ENCODE measurements at places on chromosomes 1 and 21.
A peak's percentile ranks its signal among the peaks of the same experiment; 100 is the strongest.

DNA sequence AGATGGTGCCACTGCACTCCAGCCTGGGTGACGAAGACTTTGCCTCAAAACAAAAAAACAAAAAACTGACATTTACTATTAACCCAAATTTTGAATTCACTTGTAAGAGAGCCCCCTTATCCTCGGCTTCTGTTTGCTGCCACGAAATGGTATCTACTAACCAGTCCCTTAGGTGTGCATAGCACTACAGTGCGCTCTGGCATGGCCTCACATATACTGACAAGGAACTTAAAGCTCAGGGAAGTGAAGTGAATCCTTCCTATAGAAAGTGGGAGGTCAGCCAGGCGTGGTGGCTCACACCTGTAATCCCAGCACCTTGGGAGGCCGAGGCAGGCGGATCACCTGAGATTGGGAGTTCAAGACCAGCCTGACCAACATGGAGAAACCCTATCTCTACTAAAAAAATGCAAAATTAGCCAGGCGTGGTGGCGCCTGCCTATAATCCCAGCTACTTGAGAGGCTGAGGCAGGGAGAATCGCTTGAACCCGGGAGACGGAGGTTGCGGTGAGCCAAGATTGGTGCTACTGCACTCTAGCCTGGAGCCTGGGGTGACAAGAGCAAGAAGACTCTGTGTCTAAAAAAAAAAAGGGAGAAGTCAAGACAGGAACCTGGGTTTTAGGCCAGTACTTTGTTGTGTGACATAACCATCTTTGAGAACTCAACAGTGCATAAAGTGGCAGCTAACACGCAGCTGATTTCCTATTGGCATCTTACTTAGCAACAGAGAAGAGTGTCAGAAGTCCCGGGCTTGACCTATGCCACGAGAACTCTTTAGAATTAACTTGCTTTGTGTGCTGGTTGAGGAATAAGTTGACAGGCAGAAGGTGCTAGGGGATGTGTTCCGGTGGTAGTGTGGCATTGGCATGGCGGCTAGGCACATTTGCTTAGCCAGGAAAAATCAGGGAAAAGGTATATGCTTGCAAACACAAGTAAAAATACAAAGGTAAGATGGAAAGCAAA lies 16.8 kb downstream of the ERRFI1 start:
- DNase-seq = no peak

- DNase-seq = no peak
Measured at GRCh38 chr1:168867941-168868634, 139.1 kb upstream of the DPT start.

- no peak for DNase-seq
Measured at GRCh38 chr1:94599095-94599813, 57.7 kb upstream of the F3 start.

DNA sequence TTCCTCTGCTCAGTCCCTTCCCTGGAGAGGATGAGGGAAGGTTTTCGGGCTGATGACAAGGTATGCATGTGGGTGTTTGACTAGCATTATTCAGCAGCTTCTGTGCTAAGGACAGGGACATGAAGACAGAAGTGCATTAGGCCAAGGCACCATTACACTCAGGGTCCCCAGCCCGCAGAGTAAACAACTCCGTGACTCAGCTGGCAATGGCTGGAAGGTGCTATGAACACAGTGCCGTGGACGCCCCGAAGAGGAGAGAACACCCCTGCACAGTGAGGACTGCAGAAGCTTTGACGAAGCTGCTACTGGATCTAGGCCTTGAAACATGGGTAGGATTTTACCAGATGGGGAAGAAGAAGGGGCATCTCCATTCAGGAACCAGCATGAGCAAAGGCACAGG lies 13.7 kb upstream of the EPS8L3 start:
- no peak for DNase-seq

DNA sequence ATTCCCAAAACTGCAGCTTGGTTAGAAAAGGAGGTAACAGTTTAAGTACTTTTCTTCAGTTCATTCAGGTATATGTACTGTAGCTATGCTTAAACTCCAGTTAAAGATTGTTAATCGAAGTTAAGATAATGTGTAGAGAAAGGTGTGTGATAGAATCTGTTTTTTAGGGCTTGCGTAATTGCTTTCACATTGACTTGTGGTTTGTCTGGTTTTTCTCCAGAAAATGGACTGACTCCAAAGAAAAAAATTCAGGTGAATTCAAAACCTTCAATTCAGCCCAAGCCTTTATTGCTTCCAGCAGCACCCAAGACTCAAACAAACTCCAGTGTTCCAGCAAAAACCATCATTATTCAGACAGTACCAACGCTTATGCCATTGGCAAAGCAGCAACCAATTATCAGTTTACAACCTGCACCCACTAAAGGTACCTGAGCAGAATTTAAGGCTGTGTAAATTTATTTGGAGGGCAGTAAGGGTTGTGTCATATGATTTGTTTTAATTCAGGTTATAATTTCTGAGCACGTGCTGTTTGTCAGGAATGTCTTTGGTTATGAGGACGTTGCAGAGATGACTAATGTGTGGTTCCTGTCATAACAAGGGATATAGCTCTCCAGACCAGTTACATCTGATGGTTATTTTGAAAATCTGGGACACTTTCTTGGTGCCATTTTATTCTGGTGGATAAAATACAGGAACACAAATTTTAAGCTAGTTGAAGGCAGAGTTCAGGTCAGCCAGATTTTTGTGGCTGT lies 26.0 kb downstream of the ATF6 start:
- DNase-seq = peak; percentile 38

- DNase-seq = no peak
Measured at GRCh38 chr1:25644962-25645361, 28.4 kb downstream of the MAN1C1 start.

- DNase-seq = no peak
Measured at GRCh38 chr1:41328001-41328615, 33.1 kb upstream of the FOXO6 start.

DNA sequence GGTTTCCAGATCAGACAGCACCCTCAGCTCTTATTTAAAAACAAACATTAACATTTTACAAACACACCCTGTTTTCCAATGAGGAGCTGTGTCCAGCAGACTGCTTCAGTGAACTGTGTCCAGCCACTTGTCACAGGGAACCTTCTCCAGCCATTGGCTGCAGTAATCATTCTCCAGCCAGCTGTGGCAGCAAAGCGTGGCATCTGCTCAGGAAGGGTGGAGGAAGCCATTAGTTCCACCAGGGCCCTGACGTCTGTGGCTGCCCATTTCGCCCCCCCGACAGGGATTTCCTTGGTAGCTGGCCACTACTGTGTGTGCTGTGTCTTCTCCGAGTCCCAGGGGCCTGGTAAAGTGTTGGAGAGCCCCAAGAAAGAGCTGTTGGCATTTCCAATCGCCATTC lies 62.9 kb upstream of the SELENON start:
- DNase-seq = no peak

GRCh38 chr1:216178281-216178680 lies 245.0 kb downstream of the USH2A start:
- DNase-seq = peak; percentile 54

DNA sequence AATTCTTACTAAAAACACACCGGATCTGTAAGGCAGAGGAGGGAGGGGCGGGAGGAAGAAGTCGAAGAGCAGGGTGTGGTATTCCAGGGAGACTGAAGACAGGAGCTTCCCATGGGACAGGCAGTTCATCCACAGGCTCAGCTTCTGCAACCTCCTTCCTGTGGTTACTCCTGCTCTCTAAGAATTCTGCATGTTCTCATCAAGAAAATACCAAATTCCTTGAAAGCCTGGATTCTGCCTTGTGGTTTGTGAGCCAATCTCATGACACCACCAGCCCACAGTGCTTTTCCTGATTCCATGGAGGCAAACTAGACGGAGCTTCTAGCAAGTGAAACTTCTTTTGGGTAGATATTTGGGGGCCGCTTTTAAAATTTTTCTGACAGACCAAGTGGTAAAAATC lies 1.1 kb upstream of the ST6GALNAC3 start:
- DNase-seq = peak; percentile 93

DNA sequence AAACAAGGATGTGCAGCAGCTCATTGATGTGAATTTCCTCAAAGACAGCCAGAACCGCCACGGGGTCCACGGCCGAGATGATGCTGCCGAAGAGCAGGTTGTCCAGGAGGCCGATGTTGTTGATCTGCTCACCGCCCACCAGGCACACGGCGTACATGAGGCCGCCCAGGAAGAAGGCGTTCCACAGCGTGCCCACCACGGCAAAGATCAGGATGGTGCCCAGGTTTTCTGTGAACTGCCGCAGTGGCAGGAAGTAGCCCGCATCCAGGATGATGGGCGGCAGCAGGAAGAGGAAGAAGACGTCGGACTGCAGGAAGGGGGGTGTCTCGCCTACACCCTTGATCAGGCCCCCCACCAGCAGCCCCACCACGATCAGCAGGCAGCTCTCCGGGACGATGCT lies 41.1 kb downstream of the SLC9A1 start:
- no peak for DNase-seq

DNA sequence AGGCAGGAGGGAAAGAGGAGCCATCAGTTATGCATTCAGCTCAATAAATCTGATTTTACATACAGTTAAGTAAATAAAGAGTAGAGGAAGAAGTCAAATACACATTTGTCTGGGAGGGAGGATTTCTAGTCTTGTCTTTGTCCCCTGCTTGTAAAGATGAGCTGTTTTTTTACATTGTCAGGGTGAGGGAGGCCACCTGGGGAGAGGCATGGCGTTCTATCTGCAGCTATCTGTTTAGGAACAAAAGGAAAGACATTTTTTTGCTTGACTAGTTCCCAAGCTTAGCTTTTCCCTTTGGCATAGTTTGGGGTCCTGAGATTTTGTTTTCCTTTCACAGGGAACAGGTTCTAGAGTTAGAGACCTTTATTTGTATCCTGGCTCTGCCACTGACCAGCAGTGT lies 14.9 kb downstream of the RAD54L start:
- no peak for DNase-seq

- DNase-seq = peak; percentile 29
Measured at GRCh38 chr1:207925210-207925609, 14.3 kb upstream of the CD34 start.

- peak; percentile 46 for DNase-seq
Measured at GRCh38 chr21:46128106-46128932, 27.1 kb downstream of the FTCD start.

- no peak for DNase-seq
Measured at GRCh38 chr1:32743380-32744070, 41.0 kb upstream of the SYNC start.

DNA sequence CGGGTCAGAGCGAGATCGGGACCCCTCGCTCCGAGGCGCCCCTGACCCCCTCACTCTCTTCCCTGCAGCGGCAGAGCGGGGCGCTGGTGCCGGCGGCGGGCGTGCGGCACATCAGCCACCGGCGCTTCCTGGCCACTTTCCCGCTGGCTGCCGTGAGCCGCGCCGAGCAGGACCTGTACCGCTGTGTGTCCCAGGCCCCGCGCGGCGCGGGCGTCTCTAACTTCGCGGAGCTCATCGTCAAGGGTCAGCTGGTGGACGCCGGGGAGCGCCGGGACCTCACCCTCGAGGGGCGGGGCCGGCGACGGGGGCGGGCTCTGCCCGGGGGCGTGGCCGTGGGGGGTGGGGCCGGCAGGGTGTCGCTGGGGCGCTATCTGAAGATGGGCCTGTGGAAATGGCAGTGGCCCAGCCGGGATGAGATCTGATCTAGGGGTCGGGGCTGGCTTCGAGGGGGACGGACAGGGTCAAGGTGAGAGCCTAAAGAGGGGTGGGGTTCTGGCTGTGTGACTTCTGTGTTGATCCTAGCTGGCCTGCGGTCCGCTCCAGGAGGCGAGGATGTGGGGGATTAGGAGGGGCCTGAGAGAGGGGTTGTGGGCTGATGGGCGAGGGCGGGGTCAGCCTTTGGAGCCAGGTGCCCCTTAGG lies 23.6 kb downstream of the PTPRU start:
- DNase-seq = peak; percentile 57

GRCh38 chr1:157359314-157360022 lies 192.8 kb downstream of the FCRL5 start:
- no peak for DNase-seq

GRCh38 chr1:3522564-3523265 lies 68.2 kb downstream of the ARHGEF16 start:
- peak; percentile 86 for DNase-seq

GRCh38 chr1:86998280-86998679 lies 83.8 kb downstream of the HS2ST1 start:
- no peak for DNase-seq
